ENCODE measurements at places on chromosomes 5 and 9.

- no peak for DNase-seq
Measured at GRCh38 chr9:121582641-121583040, 68.8 kb upstream of the DAB2IP start.

- no peak for DNase-seq
Measured at GRCh38 chr5:75050415-75050814, 1.9 kb downstream of the GCNT4 start.

- no peak for DNase-seq
Measured at GRCh38 chr5:53917095-53917494, 356.7 kb downstream of the NDUFS4 start.

DNA sequence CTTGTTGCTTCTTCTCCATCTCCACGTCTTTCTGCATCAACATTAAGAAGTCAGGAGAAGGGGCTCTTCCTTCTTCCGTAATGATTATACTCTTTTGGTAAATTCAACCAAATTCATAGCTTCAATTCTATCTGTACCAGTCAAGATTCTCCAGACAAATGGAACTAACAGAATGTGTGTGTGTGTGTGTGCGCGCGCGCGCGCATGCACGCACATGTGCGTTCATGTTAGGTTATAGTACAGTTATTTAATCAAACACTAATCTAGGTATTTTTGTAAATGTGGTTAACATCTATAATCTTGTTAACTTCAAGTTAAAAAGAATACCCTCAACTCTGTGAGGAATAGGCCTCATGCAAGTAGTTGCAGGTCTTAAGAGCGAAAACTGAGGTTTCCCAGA lies 150.3 kb upstream of the TAS2R1 start:
- DNase-seq, result no peak

- no peak for DNase-seq
Measured at GRCh38 chr5:44294516-44294915, 94.7 kb downstream of the FGF10 start.

DNA sequence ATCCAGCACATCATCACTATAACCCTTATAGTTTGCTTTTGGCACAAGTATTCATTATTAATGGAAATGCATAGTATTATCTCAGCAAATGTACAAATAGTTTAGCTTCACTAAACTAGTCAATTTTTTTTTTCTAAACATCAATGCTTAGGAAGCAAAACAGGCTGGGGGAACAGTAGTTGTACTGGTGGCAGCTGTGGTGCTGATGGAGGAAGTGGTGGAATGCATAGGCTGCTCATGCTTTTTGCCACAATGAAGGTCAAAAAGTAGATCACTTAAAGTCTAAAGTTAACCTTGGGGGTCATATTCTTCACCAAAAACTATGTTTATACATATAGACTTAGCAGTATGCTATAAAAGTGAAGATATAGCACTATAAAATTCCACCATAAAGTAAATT lies 36.3 kb upstream of the CDKN2B start:
- DNase-seq, result no peak

- no peak for DNase-seq
Measured at GRCh38 chr5:84231433-84231832, 153.2 kb downstream of the EDIL3 start.

GRCh38 chr5:104431002-104431620 lies 868.5 kb upstream of the NUDT12 start:
- no peak for DNase-seq

DNA sequence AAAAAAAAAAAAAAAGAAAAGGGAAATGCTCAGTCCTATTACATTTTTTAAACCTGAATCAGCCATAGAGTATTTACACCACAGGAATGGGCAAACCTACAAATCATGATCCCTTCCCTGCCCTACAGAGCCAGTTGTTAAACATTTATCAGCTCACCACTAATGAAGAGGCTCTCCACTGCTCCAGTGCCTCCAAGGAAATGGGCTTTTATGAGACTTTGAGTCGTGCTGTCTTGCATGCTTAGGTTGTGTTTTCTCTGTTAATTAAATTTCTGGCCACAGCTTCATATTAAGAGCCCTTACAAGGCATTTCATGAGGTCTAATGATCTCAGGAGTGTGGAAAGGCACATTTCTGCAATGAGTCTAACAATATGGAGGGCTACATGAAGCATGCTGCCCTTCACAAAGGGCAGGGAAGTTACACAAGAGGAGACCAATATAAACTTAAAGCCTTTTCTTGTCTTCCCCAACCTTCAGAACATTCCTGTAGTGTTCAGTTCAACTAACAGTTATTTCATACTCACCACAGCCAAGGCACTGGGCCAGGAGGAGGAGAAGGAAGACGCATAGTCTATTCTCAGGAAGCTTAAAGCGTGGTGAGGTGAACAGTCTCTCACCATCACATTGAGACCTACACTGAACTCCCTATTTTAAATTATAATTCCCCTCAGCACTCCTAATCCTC lies 140.1 kb upstream of the ABCA1 start:
- no peak for DNase-seq

DNA sequence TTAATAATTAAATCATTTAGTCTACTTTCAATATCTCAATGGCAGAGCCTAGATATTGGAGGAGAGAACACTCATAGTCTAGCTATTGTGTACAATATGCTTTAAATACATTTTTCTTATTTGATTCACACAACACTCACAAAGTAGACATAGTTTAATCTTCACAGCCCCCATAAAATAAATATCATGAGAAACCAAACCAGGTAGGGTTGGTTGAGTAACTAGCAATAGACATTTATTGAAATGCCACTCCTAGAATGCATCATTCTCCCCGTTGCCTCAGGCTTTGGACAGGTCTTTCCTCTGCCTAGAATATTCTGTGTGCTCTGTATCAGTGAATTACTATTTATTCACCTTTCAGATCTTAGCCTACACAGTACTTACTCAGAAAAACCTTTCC lies 141.9 kb downstream of the CEMIP2 start:
- DNase-seq, result no peak

DNA sequence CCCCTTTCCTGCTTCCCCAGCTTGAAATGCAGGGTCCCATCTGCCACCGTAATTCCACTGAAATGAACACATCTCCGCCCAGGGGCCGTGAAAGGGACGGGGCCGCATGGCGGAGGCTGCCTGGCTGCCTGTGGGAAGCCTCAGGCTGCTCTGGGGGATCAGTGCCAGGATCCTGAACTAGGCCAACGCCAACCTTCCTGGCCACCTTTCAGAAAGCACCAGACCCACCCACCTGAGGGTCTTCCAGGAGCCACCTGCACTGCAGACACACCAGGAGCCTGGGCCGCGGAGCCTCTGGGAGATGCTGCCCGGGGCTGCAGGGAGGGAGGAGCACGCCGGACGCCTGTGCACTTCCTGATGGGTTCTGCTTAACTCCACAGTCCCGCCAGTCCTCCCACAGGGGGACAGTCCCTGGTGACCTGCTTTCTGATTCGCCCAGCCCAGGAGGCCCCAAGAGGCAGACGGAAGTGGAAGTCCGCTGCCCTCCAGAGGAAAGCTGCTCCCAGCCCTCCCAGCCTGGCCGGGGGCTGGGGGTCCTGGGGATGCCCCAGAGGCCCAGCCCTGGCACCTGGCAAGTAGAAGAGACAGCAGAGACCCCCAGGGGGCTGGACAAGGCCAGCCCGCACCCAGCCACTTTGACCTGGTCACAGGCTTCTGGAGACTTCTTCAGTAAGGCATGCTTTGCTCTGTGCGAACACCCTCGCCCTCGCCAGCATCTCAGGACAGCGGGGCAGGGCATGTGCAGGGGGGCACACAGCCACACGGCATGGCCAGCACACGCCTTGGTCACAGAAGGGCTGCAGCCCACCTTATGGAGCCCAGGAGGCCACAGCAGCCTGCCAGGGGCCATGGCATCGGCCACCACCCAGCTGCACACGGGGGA lies at the start of gene CARD9:
Gene CARD9, minus strand, starts transcription at position 370 of the 883 bp plus-strand sequence. CDS start 1,591 bp downstream, outside the sequence.
- no peak for DNase-seq

Data from NCI-H2081 treated with DMSO at 0.1 percent for 48 hours (cell line).